CD4-positive, alpha-beta T cell treated with Interleukin-4 for 4 hours (primary cell): ENCODE measurements at places on chromosomes 7 and 10.

DNA sequence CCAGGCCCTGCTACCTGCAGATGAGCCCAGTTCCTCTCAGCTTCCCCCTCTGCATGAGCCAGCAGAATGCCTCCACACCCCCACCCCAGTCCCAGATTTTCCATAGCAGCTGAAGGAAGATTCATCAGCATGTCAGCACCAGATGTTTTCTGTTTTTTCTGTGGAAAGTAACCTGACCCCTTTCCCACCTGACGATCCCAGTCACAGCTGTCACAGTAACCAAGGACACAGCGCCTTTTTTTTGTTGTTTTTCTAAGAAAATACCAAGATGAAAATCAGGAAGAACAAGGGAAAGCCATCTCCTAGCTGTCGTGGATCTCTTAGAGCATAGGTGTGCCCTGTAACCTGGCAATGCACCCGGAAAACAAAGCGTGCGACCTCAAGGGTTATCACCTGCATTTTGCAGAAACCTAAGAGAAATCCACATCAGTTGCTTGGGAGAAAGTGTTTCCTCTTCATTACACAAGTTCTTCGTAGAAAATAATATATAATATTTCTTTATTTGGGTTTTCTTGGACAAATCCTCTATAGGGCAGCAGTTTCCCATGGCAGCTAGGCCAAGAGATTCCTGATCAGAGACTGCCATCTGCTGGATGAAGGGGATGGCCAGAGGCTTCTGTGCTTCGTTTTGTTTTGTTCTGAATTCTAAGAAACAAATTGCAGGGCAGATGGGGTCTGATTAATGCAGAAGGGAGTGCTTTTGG is 401.9 kb downstream of the TNS3 start:
- no peak for DNase-seq

- DNase-seq: no peak
Measured at GRCh38 chr10:1577373-1577770, 160.0 kb downstream of the ADARB2 start.

GRCh38 chr7:131897790-131898165 is 341.4 kb upstream of the PODXL start:
- no peak for DNase-seq

GRCh38 chr7:7454000-7454399 is 81.7 kb downstream of the COL28A1 start:
- DNase-seq: no peak

- no peak for DNase-seq
Measured at GRCh38 chr7:91420606-91421005, 156.4 kb downstream of the FZD1 start.

DNA sequence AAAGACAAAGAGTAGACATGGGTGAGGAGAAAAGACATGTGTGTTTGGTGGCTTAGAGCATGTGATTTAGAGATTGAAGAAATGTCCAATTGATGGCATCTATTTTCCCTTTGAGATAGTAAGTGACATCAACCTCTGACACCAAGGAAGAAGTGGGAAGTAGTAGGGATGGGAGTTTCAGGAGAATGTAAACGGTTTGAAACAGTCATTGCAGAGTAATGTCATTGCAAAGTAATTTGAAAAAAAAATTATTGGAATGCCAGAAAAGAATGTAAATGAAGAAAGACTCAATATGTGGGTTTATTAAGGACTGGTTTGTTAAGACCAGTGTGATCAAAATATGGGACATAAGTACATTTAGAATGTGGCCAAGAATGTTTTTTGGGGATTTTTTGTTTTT is 26.6 kb downstream of the GNG11 start:
- no peak for DNase-seq

- DNase-seq: no peak
Measured at GRCh38 chr10:34936061-34936460, 121.0 kb upstream of the PARD3 start.

GRCh38 chr10:57654856-57655255 is 612.8 kb downstream of the IPMK start:
- DNase-seq: no peak

DNA sequence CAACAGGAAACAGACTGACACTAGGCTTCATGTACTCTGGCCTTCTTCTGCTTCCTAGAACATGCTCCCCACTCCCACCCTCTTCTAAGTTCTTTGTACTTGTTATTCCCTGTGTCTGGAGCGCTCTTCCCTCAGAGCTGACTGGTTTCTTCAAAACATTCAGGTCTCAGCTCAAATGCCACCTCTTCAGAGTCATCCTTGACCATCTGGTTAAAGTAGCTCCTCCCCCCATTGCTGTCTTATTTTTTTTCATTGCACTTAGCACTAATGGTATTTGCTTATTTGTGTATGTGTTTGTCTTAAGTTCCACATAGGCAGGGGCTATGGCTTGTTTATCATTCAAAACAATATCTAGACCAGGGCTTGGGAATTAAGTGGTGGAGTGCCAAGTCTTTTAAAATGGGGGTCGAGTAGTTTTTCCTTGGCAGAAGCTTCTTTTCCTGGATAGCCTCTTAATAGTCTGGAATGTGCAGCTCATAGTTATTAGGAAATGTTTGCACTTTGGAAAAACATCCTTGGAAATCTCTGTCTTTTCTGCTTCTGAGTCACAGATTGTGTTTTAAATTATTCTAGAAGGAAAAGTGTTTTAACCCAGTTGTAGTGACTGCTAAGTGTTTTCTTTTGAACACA is 60.0 kb downstream of the RALA start:
- DNase-seq: no peak

- no peak for DNase-seq
Measured at GRCh38 chr7:117562759-117563158, 82.9 kb downstream of the CFTR start.

GRCh38 chr10:71512761-71513539 is 116.2 kb downstream of the CDH23 start:
- DNase-seq: no peak

GRCh38 chr7:50209461-50210135 is 94.9 kb upstream of the IKZF1 start:
- DNase-seq: peak; percentile 41

DNA sequence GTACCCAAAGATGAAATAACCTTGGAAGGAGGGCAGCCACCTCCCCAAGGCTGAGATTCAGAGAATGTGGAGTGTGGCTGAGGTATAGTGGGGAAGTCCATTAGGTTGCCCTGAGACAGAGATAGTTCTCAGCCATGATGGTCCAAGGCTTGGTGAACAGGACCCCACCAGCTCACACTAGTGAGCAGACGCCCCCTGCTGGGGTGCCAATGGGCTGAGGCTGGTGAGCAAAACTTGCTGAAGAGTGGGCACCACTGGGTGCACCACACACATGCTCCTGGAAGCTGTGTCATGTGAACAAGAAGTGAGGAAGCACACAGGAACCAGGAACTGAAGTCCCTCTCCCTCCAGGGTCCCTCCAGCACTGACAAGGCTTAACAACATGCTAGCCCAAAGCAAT is 8.9 kb downstream of the FBXL13 start:
- peak; percentile 23 for DNase-seq

DNA sequence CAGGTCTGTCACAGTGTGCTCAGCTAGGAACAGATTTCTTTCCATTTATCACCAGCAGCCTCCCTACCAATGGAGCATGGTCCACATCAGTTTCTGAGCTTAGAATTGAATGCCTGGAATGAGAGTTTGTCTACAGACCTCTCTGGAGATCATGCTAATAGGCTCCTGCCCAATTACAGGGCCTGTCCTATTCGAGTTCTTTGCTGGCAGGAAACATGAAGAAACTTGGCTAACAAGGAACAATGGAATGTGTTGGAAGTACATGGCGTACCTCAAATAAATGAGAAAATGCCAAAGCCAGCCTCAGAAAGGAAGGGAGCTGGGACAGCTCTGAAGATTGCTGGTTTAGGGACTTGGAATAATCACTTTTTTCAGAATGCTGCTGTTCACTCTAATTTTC is 186.0 kb upstream of the AKR1E2 start:
- no peak for DNase-seq

DNA sequence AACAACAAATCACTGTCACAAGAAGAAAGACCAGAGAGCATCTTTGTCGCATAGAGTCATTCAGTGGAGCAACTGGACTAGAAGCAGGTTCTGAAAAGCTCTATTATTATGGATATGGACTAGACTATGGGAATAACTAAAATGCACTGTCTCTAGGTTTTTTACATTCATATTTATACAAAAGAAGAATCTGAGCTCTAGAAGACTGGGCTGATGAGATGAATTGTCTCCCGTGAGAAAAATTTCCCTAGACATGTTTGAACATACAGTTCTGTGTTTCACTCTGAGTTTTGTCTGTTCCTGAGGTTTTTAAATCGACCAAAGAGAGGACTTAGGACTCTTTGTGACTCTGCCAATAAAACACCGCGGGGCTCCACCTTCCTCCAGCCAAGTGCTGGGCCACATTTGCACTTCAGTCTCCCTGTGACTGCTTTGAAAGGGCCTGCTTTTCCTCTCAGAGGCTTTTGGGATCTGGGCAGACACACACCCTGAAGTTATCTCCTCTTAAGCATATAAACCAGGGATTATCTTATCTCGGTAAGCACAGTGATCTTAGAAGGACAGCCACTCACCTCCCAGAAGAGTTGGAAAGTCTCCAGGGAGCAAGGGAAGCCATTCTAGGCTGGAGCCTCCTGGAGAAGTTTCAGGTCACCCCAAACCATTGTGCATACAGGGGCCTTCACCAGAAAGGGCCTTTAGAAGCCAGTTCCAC is 101.0 kb upstream of the JCAD start:
- DNase-seq: no peak

- no peak for DNase-seq
Measured at GRCh38 chr7:94396596-94396995, 1.9 kb downstream of the COL1A2 start.

- no peak for DNase-seq
Measured at GRCh38 chr7:25596443-25596842, 368.2 kb upstream of the NPVF start.

GRCh38 chr10:73859784-73860491 is 14.4 kb downstream of the CAMK2G start:
- DNase-seq: peak; percentile 17

GRCh38 chr7:18471476-18472160 is 23.9 kb upstream of the HDAC9 start:
- DNase-seq: no peak

GRCh38 chr7:3585826-3586225 is 284.8 kb downstream of the SDK1 start:
- DNase-seq: no peak

GRCh38 chr7:24907311-24907886 is 72.6 kb downstream of the OSBPL3 start:
- DNase-seq: peak; percentile 76

GRCh38 chr7:69696054-69696591 is 97.8 kb downstream of the AUTS2 start:
- DNase-seq: peak; percentile 2

DNA sequence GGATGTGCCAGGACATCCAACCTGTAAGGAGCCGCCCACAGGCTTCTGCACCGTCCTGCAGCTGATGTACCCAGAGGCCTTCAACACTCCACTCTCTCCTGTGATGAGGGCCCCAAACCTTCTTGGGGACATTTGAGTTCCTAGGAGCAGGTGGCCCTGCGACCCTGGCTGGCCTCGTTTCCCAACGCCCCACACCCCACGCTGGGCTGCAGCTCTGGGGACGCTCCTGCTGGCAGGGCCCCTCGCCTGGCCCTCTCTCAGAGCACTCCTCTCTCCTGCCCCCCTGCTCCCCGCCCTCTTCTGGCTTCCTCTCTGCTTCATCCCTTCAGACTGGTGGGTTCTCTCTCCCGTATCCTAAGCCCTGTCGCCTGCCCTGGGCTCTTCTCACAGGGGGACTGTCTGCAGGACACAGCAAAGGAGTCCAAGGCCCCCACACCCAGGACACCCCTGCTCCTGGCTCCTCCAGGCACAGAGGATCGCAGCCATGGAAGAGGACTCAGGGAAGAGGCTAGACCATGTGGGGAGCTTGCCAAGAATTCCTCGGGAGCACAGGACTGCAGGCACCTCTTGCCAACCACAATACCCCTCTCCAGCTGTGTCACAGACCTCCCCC is 541.4 kb downstream of the TCERG1L start:
- no peak for DNase-seq

DNA sequence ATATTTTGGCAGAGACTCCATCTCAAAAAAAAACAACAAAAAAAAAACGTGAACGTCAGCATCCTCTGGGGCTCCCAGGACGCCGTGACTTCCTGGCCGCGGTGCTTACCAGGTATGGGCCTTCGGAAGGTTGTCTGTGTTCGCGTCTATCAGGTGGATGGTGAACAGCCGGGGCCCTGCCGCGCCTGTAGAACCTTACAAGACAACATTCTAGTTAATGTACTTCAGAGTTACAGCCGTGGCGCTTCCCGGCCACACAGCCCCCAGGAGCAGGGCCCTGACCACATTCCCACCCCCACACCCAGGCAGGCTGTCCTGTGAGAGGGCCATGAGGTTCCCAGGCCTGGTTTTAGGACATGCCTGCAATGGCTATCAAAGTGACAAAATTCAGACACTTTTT is 111.0 kb downstream of the SMURF1 start:
- no peak for DNase-seq

- no peak for DNase-seq
Measured at GRCh38 chr10:63494951-63495350, 26.2 kb upstream of the REEP3 start.

DNA sequence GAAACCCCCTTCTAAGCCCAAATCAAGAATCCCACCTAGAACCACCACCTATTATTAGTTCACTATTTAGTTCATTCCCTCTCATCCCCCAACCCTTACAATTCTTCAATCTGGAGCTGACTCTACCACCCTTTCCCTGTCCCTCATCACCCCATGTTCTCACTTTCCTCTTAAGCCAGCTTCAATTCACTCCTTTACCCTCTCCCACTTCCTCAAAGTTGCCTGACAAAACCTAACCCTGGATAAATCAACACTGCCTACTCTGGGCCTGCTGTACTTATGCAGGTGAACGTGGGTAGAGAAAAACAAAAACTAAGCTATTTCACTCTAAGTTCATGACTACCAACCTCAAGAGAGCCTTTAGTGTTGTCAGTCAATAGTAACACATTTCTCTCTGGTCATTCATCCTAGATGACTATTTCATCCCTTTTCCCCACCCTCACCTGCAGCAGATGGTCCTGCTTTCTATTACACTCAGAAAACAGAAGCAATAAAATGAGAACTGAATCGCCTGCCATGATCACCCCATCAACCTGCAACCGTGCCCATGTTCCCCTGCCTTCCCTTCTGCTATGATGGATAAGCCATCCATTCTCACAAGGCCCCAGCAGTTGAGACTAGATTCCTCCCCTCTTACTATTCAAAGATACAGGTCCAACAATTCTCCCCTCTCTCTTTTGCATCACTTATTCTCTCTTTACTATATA is 52.6 kb downstream of the ARHGAP21 start:
- DNase-seq: no peak

DNA sequence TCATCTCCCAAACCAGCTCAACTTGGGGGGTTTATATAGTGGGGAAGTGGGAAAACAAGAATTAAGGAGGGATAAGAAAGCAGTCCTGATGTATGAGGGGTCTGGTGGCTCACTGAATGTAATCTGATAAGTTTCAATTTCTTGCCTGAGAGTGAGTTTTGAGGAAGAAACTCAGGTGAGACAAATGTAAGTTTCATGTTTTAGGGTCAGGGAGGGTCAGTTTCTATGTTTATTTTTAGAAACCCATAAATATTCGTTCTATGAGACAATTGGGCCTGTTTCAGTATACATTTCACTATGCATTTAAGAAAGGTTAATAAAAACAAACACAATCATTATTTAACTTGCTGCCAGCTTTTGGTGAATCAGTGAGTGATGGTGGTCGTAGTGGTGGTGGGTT is 128.0 kb upstream of the MBL2 start:
- DNase-seq: no peak
